ENCODE measurements at places on chromosomes 5 and 9.

- no peak for DNase-seq
These were observed 627.0 kb downstream of the RAB3C start for GRCh38 chr5:59209758-59210359.

- no peak for DNase-seq
These were observed 177.3 kb upstream of the FST start for GRCh38 chr5:53303105-53303504.

DNA sequence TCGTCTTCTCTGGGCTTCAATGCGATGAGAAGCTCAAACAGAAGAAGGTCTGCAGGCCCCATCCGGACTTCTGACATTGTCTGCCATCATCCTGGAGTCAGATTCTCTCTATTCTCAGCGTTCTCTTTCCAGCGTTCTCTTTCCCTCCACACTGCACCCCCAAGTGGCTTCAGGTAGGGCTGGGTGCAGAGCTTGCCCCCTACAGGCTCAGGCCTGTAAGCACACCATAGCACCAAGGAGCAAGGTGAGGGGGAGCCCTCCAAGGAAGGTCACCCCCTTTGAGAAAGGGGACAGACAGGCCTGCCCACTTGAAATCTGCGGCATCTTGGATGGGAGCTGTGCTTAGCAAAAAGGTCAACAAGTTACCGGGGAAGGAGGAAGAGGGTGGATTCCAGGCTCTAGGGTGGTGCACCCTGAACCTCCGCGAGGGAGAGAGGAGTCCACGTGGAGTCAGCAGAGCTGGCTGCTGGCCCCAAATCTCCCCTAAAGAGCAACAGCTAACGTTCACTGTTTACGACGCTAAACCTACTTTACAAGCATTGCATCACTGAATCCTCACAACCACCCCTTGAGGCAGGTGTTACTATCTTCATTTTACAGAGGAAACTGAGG, 27.5 kb downstream of the GPX3 start:
- DNase-seq, result no peak

DNA sequence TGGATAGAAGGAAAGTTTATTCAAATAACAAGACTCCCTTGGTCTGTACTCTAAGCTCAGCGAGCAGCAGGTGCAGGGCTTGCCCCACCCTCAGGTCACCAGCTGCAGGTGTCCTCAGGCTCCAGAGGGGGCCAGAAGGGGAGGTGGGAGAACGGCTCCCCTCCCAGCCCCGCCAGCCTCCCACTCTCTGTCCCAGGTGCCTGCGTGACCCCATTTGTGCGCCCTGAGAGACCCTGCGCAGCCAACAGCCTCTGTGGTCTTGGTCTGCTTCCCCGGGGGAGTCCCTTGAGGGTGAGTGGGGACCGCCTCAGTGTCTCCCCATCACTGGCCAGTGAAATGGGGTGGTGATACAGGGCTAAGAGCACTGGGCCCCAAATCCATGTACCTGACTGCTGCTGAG, 62.3 kb upstream of the STXBP1 start:
- DNase-seq, result no peak

GRCh38 chr5:77898385-77898784, 122.2 kb upstream of the TBCA start:
- no peak for DNase-seq
